ENCODE measurements at places on chromosomes 6 and 20.

DNA sequence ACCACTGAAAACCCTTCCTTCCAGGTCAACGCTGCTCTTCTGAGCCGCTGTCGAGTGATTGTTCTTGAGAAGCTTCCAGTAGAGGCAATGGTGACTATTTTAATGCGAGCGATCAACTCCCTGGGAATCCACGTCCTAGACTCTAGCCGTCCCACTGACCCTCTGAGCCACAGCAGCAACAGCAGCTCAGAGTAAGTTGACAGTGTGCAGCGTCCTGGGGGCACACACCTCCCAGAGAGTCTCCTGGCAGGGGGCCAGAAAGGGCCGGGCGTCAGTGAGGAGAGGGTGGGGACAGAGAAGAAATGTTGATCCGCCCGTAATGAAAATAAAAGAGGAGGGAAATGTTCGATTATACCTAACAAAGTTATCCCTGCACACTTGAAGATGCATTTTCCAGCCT lies 5.0 kb downstream of the WRNIP1 start:
- DNase-seq, result no peak

- DNase-seq, result no peak
Observed at GRCh38 chr6:82365016-82365795, 1.6 kb downstream of the TPBG start.

- no peak for DNase-seq
Observed at GRCh38 chr6:16739329-16739801, 21.9 kb downstream of the ATXN1 start.

- DNase-seq, result no peak
Observed at GRCh38 chr6:136920216-136920615, 1.9 kb upstream of the SLC35D3 start.

DNA sequence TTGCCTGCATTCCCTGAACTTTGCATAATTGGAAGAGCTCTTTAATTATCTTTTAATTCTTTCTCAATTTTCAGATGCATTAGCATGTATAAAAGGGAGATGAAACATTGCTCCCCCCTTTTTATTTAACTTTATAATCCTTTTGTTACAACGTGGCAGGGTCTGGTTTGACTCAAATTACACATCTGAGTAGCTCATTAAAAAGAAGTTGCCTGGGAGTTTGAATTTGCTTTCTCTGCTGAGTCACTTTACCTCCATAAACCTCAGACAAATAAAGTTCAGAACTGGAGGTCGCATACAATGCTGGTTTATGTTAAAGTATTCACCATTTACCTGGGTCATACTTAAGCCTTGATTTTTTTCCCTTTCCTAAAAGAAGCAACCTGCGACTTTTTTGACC lies 495.2 kb downstream of the PREX1 start:
- DNase-seq, result no peak

GRCh38 chr6:1993042-1993441 lies 252.4 kb downstream of the GMDS start:
- no peak for DNase-seq

DNA sequence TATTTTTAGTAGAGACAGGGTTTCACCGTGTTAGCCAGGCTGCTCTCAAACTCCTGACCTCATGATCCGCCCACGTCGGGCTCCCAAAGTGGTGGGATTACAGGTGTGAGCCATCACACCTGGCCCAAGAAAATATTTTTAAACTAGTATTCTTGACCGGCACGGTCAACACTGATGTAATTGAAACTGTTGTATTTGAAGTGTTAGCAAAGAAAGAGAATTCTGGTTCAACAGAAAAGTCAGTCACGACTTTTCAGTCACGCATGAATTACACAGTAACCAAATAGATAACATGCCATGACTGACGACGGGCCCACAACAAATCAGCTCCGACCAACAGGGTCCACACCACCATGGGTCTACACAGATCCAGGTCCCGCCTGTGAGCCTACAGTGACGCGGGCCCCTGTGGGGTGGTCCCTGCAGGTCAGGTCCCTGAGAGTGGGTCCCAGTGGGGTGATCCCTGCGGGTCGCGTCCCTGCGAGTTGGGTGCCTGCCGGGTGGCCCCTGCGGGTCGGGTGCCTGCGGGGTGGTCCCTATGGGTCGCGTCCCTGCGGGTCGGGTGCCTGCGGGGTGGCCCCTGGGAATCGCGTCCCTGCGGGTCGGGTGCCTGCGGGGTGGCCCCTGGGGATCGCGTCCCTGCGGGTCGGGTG lies 1.0 kb downstream of the GMEB2 start:
- no peak for DNase-seq
